ENCODE measurements at places on chromosomes 12 and 14.

GRCh38 chr14:90511795-90512328 lies 115.0 kb downstream of the CALM1 start:
- DNase-seq = no peak

DNA sequence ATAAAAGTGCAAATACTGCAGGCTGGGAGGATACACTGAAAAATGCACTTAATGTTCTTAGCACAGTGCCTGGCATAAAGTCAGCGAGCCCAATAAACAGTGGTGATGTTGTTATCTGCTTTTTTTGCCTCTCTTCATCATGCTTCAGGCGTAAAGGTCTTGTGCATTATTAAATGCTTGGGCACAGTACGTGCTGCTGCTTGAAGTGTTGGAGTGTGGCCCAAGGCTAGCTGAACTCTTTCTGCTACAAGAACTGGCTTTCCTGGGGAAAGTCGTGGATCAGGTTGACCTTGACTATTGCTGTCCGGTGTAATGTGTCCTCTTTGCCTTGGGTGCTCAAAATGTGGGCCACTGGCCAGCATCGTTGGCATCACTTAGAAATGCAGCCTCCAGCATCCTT lies 43.0 kb downstream of the SMOC1 start:
- no peak for DNase-seq

GRCh38 chr12:103247531-103247930 lies 248.2 kb downstream of the C12orf42 start:
- DNase-seq = no peak

DNA sequence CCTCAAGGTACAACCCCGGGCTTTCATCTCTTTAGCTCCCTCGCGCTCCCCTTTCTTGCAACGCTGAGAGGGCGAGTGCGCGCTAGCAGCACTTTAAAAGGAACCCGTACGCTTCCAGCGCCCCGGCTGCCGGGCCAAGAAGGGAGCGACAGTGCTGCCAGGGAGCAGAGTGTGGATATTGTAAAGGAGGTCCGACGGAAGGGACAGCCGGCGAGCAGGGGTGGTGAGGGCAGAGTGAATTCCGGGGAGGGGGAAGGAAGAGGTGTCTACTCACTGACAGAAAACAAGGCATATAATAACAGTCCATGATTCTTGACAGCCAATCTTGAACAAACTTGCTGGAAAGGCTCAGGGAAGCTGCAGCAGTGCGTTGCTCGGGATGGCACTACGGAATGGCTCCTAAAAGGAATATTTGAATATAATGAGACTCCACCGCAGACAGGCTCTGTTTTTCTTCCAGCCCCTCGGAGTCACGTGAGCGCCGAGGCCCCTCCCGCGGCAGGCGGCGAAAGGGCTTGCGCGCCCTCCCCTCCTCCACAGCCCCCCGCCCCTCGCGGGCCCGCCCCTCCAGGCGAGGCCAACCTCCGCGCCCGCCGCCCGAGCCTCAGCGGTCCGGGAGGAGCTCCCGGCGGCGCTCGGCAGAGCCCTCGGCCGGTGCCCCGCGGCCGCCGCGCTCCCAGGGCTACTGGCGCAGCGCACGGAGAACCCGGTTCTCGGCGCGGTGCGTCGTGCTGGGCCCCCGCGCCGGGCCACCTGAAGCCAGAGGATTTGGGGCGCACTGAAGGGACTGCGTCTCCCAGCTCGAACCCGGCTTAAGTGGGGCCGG lies 3.4 kb downstream of the BMP4 start:
- DNase-seq = no peak

DNA sequence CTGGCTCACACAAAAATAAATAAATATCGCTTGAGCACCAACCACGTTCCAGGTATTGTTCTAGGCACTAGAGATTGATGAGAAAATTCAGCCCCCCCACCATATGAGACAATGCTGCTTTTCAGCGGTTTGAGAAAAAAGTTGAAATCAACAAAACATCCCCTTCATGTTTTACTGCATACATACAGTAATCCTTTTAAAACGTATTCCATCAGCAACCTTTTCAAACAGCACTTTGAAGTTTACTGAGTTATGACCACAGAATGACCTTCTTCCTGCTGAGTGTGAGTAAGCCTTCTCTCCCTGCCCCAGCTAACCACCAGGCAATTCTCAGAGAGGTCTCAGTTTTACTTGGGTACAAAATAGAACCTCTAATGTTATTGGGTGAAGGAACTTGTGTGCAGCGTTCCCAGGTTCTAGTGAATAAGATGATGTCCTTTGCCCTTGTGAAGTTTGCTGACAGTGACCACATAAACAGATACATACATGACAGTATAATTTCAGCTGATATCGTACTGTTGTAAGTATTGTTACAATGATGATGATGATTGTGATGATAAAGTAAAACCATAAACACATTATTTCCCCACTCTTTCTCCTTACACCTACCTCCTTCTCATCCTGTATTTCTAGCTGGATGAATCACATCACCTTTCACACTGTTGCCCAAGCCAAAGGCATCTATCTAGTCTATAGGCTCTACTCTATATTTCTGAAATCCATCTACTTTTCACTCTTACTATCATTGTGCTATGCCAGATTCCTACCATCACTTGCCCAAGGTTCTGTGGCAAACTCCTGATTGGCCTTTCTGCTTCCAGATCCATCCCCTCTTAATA lies 124.4 kb upstream of the KRR1 start:
- no peak for DNase-seq

GRCh38 chr12:66314278-66314677 lies 12.0 kb downstream of the HELB start:
- DNase-seq = no peak

- no peak for DNase-seq
Observed at GRCh38 chr12:113120670-113121370, 14.7 kb downstream of the RASAL1 start.
